ENCODE measurements at places on chromosomes 6 and 20. TPM values are rescaled to one million over a fixed set of nuclear protein-coding genes. Genes with fewer than 3 reads are reported as not detected.

The TRIM40 gene
- not detected for total RNA-seq

DNA sequence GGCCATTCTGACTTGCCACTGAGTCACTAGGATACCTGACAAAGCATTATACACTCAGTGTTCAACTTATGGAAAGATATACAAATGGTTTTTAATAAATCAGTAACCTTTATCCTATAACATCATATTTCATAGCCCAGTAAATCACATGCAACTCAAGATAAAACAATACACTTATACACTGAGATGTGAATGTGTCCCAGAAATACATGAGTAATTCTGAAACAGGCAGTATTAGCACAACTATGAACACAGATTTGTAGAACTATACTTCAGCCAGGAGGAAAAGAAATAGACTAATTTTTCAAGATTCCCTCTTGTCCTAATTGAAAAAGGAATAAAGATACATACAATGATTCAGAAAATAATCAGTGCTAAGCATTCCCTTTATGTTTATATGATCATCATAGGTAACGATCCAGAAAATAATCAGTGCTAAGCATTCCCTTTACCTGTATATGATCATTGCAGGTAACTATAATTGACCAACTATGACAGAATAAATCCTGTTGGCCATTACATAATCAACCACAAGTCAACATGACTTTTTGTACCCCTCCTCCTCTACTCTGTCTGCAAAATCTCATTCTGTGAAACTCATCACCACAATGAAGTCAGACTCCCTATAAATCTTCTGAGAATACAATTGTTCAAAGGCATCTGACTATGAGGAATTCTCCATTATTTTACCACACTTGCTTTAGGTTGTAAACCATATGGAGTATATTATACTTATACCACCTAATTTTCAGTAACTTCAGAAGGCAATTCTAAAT lies 30.3 kb downstream of the HACE1 start:
- DNase-seq: no peak

GRCh38 chr20:57620999-57621398 lies 773 bp upstream of the ZBP1 start:
- DNase-seq: peak; percentile 42

DNA sequence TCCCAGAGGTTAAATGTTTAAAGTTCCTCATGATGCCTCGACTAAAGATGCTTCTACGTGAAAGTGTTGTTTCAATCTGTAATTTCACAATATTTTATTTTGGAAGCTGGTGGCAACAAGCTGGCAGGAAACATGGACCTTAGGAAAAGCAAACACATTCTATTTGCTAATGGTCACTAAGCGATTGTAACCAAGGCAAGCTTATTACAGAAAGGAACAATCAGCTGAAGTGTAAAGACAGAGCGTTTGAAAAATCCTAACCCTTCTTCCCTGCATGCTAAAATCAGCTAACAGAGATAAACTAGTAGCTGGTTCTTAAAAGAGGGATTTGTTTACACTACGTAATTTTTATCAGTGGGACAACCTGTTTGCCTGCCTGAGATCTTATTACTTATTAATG lies 50.0 kb downstream of the IL20RA start:
- no peak for DNase-seq

- DNase-seq: no peak
Observed at GRCh38 chr6:22071270-22072041, 225.4 kb downstream of the PRL start.

DNA sequence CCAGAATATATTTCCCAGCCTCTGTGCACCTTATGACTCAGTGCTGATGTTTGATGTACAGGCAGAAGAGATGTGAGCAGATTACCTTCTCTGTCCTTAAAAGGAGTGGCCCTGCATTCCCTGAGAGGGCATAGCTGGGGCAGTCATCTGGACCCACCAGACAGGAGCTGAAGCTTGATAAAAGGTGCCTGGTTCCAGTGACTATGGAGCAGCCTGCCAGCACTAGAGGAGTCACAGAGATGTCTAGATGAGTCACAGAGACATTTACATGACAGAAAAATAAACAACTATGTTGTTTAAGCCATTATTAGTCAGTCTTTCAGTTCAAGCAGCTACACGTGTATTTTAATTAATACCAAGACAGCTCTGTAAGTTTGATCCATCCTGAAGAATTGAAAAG lies 237.1 kb upstream of the MOCS1 start:
- no peak for DNase-seq

The OPN5 gene
- not detected for total RNA-seq

GRCh38 chr20:52454660-52455059 lies 263.1 kb upstream of the ZFP64 start:
- DNase-seq: no peak
